ENCODE measurements at places on chromosomes 12 and 14.

GRCh38 chr14:59055006-59055405 is 133.5 kb upstream of the DAAM1 start:
- no peak for DNase-seq

- DNase-seq: no peak
These were observed 836.1 kb downstream of the GALC start for GRCh38 chr14:87156878-87157277.

GRCh38 chr14:94601884-94602391 is 10.3 kb upstream of the SERPINA3 start:
- DNase-seq: no peak

- no peak for DNase-seq
These were observed 110.2 kb upstream of the SLC38A4 start for GRCh38 chr12:46936042-46936441.

GRCh38 chr14:49888293-49888692 is 4.6 kb upstream of the ARF6 start:
- DNase-seq: no peak

DNA sequence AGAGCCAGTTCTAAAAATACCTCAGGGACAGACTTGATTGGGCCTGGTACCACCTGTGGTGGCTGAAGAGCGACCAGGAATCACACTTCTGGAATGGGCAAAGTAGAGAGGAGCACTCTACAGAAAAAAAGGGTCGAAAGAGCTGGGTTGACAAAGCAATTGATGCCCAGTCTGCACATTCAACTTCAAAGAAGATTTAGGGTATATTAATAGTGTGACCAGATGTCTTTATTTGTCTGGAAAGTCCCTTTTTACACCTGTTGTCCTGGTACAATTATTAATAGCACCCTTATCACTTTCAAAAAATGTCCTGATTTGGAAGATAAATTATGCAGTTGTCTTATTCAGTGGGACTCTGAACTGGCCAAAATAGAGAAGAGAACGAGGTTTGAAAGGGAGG is 137.5 kb downstream of the DYRK2 start:
- DNase-seq: no peak

GRCh38 chr12:101799774-101800173 is 31.0 kb downstream of the GNPTAB start:
- DNase-seq: no peak

DNA sequence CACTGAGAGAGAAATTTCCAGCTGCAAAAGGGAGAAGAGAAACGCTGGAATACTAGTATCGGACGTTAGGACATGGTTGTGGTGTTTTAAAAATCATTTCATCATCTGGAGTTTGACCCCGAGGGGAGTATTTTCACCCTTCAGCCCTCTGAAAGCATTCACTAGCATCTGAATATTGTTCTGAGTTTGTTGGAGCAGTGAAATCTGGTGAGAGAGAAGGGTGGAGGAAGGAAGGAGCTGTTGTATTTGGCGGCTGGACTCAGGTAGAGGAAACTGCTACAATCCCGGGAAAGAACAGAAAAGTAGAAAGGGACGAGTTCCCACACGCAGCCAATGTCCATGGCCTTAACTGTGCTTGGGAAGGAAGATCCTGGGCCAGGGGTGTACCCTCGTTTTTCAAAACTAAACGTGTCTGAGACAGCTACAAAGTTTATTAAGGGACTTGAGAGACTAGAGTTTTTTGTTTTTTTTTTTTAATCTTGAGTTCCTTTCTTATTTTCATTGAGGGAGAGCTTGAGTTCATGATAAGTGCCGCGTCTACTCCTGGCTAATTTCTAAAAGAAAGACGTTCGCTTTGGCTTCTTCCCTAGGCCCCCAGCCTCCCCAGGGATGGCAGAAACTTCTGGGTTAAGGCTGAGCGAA is 896 bp upstream of the CDKN1B start:
- no peak for DNase-seq

DNA sequence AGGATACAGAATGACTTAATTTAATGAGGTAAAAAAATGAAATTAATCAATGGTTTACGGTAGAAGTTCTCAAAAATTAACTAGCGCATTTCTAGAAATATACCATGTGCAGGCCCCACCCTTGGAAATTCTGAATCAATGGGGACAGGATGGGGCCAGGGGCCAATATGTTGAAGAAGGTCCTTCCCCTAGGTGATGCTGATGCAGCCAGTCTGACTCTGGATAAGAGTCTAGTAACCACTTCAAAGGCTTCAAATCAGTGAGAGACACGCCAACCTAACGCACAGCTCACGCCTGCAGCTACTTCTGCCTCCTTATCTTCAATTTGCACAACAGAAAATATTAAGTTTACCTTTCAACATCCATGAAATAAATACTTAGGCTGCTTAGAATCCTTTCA is 14.9 kb downstream of the GIT2 start:
- DNase-seq: peak; percentile 64

DNA sequence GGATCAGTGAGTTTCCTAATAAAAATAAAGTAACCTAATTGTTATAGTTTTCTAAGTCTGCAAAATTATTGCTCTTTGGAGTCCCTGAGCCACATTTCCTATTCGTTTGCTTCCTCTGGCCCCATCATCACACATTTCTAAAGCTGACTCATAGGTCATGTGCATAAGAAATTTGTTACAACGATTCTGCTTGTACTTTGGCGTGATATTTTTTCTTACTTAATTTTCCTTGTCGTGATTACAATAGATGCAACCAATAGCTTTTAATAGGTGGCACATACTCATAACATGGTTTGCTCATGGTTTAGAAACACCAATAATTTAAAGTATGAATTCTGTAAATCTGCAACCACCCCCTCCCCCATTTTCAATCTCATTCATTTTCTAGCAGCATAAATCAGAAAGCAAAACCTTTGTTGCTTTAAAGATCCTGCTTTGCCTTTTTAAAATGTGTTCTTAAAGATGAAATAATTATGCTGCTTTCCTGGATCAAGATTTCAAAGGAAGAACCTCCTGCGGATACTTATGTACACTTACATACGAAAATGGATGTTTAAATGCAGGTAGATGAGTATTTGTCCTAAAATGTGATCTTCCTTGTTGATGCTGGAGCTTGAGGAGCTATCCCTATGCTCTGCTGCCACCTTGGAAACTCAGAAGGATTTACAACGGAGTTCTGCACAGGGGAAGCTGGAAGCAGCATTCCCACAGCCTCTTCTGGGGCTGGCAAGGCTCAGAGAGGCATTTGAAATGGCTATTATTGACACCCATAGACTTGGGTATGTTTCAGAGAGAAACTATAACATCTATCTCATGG is 1.7 kb upstream of the FLRT2 start:
- no peak for DNase-seq

- DNase-seq: no peak
These were observed 36.2 kb upstream of the SOCS2 start for GRCh38 chr12:93536111-93536765.

- peak; percentile 65 for DNase-seq
These were observed 6.5 kb downstream of the ZBTB1 start for GRCh38 chr14:64510825-64511671.

DNA sequence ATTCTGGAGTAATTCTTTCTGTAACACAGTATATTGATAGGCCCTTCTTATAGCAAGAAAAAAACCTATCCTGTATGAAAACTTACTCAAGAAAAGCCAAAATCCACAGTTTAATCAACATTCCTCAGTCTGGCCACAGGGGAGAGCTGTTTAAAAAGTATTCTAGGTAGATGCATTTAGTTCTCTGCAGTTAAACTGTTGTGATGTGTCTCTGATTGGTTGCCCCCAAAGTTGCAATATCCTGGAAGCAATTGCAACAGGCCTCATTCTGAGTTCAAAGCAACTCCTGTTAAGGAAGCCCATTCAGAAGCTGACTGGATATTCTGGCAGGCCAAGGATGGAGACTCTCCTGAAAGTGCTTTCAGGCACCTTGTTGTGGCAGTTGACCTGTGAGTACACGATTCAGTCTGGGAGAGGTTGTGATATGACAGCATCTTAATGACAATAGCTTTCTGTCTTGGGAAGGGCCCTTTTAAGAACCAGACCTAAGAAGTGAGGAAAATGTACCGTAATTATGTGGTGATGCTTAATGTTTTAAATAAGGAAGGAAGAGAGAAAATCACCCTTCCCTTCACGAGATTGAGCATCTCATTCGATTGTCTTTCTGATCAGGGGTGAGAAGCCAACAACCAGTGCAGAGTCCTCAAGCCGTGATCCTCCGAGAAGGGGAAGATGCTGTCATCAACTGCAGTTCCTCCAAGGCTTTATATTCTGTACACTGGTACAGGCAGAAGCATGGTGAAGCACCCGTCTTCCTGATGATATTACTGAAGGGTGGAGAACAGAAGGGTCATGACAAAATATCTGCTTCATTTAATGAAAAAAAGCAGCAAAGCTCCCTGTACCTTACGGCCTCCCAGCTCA is 420.7 kb downstream of the DAD1 start:
- DNase-seq: no peak

- DNase-seq: no peak
These were observed 42.8 kb downstream of the PITPNM2 start for GRCh38 chr12:123107926-123108681.

GRCh38 chr12:6330999-6331714 is 10.7 kb downstream of the TNFRSF1A start:
- DNase-seq: no peak

- no peak for DNase-seq
These were observed 980.9 kb upstream of the FBXO33 start for GRCh38 chr14:40413136-40413535.

GRCh38 chr14:24366413-24366720 is 1.6 kb upstream of the NFATC4 start:
- DNase-seq: no peak

DNA sequence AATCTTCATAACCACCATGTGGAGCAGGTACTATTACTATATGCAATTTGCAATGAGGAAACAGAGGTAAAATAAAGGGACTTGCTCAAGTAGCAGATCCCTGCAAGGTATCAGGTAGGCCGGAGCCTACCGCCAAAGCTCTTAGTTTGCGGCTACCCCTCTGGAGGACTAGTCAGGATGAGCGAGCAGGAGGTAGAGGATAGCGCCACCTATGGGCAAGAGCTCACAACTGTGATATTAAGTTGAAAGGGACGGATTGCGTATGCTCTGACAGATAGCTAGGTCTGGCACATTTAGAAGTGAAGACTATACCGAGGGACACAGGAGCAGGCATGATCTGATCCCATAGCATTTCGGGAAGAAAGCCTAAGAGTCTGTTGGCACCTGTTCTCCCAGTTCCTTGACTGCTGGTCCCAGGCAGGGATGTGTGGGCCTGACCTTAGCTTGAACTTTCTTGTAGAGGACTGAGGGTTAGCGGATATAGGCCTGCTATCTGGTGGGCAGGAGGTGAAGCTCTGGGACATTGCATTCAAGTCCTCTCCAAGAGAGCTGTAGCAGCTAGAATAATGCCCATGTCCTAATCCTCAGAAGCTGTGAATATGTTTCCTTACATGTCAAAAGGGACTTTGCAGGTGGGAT is 48.0 kb downstream of the SLC17A8 start:
- peak; percentile 26 for DNase-seq

DNA sequence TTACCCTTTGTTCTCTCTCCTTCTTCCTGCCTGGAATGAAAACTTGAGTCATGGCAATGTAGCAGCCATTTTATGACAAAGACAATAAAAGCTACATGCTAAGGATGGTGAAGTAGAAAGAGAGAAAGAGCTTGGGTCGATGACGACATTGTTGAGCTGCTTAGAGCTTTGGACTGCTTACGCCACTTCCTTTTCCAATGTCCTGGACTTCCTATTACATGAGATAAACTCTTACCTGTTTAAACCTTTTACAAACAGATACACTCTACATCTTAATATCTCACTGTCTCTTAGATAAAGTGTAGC is 70.1 kb downstream of the PEBP1 start:
- DNase-seq: no peak

GRCh38 chr12:126210026-126210425 is 1144.8 kb downstream of the AACS start:
- DNase-seq: no peak

- DNase-seq: no peak
These were observed 194.0 kb downstream of the ZFP36L1 start for GRCh38 chr14:68598621-68599447.

DNA sequence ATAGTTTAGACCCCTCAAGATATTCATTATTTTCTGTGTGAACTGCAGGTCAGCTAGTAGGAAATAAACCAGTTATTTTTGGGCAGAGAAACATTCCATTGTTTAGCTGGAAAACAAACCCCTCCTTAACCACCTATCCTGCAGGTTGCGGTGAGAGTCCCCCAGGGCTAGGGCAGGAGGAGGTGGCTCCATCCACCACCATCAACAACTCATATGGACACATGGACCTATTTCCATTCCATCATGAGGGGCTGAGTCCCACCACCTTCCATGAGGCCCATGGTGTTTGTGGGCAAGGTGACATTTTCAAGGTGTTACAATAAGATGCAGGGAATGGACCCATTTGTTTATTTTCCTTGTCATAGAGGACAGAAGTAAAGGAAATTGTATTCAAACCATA is 160.1 kb downstream of the FOXN3 start:
- DNase-seq: no peak

- DNase-seq: no peak
These were observed 13.5 kb upstream of the DCP1B start for GRCh38 chr12:2017546-2018337.

GRCh38 chr12:89645434-89645833 is 63.2 kb downstream of the ATP2B1 start:
- DNase-seq: no peak

- no peak for DNase-seq
These were observed 29.5 kb upstream of the CNOT2 start for GRCh38 chr12:70213707-70214106.

DNA sequence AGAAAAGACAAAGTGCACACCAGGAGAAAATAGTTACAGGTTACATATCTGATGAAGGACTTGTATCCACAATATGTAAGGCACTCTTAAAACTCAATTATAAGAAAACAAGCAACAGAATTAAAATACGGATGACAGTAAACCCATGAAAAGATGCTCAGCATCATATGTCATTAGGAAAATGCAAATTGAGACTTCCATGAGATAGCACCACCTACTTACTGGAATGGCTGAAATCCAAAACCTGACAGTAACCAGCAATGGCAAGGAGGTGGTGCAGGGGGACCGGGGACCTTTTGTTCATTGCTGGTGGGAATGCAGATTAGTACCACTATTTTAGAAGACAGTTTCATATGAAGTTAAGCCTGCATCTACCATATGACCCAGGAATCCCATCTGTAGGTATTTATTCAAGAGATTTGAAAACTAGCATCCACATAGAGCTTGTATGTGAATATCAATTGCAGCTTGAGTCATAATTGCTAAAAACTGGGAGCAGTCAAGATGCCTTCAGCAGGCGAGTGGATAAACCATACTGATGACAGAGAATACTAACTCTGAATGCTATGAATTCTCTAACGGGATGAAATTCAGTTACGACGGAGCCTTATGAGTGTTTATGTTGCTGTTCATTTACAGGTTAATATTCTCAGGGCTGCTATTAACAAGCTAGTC is 43.9 kb upstream of the ASPG start:
- no peak for DNase-seq

- DNase-seq: no peak
These were observed 13.3 kb downstream of the REM2 start for GRCh38 chr14:22896356-22896755.

Data from activated naive CD8-positive, alpha-beta T cell treated with anti-CD3 and anti-CD28 coated beads, Interleukin-2, amount 50 U/mL, for 24 hours (primary cell).